ENCODE measurements at places on chromosomes 11 and 22.

DNA sequence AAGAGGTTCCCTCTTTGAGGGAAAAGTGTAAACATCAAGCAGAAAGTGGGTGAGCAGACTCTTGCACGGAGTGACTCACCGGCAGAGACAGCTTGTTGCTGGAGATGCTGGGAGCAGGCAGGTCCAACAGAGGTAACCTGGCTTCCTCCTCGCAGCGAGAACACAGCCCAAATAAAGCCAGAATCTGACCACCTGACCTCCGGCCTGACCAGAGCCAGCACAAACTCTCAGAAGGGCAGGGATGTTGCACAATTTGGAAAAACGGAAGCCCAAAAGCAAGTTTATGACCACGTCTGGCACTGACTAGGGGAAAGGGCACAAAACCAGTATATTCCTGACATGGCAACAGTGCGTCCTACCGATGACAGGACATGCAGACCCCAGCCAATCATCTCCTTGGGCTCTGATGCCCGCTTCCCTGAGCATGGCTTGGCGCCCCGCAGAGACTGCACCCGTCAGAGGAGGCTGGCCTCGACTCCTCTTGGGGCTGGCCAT is 5.4 kb downstream of the SMCO4 start:
- no peak for DNase-seq

DNA sequence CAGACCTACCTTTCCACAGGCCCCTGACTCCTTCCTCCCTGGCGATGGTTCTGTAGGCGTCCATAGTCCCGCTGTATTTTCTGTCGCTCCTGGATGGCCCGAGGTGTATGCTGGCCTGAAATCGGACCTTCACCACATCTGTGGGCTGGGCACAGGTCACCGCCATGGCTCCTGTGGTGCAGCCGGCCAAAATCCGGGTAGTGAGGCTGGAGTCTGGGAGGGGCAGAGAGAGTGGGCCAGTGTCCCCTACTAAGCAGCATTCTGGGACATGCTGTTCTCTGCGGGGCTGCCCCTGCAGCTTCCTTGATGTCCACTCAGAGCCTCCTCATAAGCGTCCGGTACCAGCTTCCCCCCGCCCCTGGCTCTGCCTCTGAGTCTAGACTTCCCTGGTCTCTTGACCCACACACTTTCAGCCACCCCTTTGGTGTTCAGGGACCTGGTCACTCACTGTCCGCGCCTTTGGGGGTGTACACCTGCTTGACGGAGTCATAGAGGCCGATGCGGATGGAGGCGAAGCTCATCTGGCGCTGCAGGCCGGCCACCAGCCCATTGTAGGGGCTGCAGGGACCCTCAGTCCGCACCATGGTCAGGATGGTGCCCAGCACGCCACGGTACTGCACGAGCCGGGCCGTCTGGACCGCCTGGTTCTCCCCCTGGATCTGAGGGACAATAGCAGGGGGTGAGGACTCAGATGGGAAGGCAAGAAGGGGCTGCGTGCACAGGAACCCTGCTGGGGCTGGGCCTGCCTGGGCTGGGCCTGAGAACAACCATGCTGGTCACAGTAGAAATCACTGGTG is 3.0 kb downstream of the UCP3 start:
- DNase-seq, result no peak

DNA sequence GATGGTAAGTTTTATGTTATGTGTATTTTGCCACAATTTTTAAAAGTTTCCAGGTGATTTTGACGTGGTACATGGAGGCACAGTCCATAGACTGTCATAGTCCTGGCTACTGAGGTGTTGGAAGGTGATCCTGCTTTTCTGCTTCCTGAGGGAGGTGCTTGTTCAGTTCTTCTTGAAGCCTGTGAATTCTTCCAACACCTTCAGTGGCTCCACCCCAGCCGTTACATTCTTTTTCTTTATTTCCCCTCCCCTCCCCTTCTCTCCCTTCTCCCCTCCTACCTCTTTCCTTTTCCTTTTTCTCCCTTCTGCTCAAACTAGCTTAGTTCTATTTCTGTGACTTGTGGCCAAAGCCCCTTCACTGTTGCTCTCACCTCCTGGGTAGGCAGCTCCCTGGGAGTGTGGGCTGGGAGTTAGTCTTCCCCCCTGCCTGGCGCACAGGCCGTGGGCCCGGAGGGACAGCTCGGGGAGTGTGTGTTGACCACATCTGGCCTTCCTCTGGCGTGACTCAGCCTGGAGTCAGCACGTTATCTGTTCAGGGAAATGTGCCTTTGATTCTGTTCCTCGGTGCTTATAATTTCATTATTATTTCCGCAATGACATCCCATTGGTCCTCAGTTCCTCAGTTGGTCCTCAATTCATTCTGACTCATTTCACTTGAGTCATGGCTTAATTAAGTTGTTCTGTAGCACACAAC is 566.2 kb downstream of the TBC1D22A start:
- no peak for DNase-seq

DNA sequence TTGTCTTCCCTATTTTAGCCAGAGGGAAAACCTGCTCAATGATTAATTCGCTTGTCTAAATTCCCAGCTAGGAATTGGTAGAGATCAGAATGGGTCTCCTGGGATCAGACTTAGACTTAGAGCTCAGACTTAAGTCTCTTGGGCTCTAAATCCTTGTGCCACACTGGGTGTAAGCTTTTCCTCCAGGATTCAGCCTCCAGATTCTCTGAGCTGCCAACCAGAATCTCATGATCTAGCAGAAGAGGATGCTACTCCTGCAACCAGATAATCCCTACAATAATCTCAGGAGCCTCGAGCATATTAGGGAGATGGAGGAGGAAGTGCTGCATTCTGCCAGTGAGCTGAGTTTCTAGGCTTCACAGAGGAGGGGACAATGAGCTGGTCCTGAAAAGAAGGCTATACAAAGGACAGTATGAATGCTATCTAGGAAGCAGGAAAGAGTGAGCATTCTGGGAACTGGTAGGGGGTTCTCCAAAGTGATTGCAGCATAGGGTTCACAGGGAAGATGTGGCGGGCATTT is 211.6 kb upstream of the SESN3 start:
- DNase-seq, result no peak

DNA sequence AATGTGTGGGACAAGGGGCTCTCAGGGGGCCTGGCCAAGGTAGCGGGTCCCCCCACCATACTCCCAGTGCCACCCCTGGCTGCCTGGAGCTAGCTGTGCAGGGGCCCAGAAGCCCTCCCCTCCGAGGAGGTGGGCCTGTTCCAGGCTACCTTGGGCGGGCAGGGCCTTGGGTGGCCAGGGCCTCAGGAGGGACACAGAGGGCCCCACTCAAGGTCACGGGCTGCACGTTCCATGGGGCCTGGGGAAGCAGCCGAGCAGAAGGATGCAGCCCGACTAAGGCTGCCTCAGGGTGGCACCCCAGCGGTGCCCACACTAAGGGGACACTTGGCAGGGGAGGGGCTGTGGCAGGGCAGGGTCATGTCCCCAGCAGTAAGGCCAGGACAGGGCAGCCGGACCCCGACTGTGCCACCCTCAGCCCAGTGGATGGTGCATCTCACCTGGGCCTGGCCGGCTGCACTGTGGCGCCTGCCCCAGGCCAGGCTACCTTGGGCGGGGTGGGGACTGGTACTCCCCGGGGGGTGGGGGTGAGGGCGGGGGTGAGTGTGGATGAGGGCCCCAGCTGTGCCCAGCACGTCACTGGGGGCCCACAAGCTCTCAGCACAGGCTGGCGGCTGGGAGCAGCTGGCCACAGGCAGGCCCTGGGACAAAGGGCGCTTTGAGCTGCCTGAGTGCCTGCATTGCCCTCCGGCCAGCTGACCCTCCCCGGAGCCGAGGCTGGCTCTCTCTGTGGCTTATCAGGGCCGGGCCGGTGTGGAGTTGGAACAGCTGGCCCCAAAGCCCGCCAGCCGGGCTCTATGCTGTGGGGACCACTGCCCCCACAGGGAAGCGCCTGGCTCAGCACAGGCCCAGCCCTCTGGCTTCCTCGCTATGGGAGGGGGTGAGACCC is 117.1 kb downstream of the KCNQ1 start:
- no peak for DNase-seq

DNA sequence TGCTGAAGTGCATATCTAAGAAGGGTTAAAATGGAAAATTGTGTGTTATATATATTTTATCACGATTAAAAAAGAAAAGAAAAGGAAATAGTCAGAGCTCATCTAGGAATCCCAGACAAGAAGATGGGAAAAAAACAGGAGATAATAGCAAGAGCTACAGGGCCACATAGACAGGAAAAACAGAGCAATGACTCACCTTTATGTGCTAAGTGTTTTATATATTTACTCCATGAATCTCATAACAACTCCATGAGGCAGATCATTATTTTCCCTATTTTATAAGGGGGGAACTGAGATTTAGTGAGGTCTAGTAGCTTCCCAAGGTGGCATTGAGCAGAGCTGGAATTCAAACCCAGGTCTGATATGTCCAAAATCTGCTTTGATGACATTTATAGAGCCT is 18.1 kb upstream of the ELF5 start:
- no peak for DNase-seq

DNA sequence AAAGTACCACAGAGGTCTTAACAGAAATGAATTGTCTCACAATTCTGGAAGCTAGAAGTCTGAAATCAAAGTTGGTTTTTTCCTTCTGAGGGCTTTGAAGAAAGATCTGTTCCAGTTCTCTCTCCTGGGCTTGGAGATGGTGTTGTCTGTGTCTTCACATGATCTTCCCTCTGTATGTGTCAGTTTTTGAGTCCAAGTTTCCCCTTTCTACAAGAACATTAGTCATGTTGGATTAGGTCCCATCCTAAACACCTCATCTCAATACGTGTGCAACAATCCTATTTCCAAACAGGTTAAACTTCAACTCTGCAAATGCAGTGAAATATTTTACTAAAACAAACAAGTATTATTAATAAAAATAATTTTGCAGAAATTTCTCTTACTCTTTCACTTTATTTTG is 3.1 kb upstream of the PTS start:
- no peak for DNase-seq

DNA sequence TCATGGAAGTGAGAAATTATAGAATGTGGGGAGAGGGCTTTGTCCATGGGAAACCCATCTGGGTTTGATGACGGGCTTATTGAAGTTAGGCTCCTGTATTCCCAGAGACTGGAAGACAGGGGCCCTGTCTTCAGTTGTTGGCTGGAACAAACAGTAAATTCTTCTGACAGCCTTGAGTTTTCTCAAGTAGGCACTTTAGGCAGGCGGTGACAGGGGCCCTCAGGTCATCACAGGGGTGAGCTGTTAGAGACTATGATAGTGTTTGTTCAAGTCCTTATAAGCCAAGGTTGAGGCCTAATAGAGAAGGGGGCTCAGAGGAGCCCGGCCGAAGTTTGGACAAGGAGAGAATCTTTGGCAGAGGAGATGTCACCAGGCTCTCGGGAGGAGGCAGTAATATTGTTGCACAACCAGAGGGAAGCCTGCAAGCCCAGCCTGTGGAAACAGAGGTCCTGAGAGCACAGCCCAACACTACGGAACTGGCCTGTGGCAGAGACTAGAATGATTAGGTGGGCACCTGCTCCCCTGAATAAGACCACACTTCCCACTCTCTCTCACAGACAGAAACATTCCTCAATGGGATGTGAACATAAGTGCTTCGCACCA is 20.2 kb upstream of the IL17RA start:
- no peak for DNase-seq

GRCh38 chr11:134957540-134958335 is 545.7 kb upstream of the B3GAT1 start:
- DNase-seq, result no peak

DNA sequence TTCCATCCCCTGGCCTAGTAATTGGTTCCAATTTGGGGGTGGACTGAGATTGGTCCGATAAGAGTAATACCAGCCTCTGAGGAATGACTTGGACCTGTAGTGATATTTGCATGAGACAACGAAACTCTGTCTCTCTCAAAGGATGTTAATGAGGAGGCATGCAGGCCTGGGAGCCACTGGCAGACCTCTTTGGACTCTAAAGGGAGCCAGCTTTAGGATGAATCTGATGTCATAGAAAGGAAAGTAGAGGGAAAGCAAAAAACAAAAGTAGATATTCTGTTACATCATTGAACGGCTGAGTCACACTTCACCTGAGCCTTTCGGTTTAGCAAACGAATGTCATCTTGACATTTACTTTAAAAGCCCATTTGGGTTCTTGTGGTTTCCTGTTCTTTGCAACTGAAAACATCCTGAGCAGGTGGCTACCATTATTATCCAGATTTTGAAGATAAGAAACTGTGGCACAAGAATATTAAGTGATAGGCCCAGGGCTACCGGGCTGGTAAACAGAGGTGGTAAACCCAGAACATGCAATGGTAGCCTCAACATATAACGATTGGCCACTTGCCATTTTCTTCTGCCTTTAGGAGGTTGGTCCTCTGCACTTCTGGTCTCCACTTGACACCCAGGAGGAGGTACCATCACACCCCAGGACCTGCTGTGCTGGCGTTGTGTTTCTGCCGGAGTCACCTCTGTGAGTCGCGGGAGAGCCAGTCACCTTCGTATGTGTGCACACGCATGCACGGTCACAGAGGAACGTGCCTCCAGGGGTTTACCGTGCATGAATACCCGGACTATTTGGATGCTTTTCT is 42.7 kb downstream of the RTL6 start:
- peak; percentile 26 for DNase-seq

DNA sequence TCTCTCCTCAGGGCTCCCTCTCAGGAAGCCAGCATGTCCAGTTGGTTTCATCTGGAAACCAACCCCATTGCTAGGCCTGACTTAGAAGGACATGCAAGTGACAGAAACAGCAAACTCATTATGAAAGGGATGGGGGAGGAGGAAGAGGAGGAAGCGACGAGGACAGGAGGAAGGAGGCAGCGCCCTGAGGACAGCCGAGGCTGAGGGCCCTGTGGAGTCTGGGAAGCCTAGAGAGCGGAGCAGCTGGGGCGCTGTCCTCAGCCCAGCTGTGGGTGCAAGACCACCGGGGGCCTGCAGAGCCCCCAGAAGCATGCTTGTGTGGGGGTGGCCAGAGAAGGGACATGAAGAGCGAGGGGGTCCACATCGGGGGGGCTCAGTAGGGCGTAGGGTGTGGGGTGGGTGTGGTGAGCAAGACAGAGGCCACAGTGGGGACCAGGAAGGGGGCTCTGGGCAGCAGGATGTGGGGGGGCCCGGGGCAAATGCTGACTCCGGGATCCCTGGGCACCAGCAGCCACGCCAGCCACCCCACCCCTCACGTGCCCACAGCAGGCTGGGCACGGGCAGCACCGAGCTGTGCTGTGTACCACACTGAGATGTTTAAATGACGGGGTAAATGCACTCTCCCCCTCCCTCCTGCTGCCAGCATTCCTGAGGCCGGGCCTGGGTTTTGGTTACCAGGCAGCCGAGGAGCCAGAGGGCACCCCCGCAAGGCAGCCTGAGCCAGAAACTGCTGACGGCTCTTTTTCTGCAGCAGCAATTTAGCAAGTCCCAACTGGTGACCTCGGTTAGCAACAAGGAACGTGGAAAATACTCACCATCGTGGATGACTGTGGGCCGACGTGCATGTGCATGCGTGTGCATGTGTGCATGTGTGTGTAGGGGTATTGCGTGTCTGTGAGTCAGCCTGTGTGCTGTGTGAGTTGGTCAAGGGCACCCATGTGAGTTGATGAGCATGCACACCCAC is 82.7 kb upstream of the LINC01488 start:
- DNase-seq, result no peak

DNA sequence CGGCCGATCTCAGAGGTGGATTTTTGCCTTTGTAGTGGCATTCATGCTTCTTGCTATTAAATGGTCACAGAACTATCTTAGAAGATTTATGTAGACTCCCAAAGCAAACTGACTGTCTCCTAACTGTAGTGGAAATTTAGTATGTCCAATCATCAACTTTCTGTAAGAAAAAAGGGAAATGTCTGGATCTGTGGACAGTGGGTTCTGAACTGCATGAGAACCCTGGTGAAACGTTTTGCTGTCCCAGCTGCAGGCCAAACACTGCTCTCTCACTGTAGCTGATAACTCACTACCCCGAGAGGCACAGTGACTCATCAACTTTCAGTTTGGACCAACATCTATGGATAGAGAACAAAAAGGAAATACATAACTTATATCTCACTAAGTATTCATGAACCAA is 387.1 kb downstream of the SOX6 start:
- no peak for DNase-seq

GRCh38 chr22:26812731-26813130 is 155.3 kb downstream of the MIAT start:
- DNase-seq, result no peak

Data from stimulated activated CD4-positive, alpha-beta T cell treated with anti-CD3 and anti-CD28 coated beads, TNF-alpha, amount 100 ng/mL, for 1 hour (primary cell).